RKO (cell line): ENCODE measurements at places on chromosomes 4 and X.

GRCh38 chrX:18649498-18649951 is 22.4 kb downstream of the RS1 start:
- no peak for DNase-seq

DNA sequence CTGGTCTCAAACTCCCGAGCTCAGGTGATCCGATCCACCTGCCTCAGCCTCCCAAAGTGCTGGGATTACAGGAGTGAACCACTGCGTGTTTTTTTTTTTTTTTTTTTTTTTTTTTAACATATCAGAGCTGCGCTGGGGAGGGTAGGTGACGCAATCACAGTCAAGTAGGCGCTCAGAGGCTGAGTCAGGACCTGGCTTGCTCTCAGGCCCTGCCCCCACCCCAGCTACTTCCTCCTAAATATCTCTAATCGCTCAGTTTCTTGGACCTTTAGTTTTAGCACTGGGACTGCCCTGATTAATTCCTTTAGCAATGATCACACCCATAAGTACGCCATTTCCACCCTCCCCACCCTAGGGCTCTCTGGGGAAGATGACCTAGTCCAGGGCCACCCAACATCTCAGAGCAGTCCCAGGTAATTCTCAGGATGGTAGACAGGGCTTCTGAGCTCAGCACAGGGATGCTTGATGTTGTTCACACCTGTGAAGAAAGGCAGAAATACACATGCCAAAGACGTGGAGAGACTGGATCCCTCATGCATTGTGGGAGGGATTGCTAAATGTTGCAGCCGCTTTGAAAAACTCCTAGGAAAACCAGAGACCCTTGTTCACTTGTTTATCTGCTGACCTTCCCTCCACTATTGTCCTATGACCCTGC is 50.2 kb downstream of the DDX3X start:
- DNase-seq = peak; percentile 68

- DNase-seq = no peak
Measured at GRCh38 chr4:143403553-143403820, 66.8 kb downstream of the GAB1 start.

- DNase-seq = no peak
Measured at GRCh38 chr4:102298716-102299115, 46.6 kb downstream of the SLC39A8 start.

GRCh38 chr4:6926681-6927478 is 17.3 kb downstream of the TBC1D14 start:
- no peak for DNase-seq

DNA sequence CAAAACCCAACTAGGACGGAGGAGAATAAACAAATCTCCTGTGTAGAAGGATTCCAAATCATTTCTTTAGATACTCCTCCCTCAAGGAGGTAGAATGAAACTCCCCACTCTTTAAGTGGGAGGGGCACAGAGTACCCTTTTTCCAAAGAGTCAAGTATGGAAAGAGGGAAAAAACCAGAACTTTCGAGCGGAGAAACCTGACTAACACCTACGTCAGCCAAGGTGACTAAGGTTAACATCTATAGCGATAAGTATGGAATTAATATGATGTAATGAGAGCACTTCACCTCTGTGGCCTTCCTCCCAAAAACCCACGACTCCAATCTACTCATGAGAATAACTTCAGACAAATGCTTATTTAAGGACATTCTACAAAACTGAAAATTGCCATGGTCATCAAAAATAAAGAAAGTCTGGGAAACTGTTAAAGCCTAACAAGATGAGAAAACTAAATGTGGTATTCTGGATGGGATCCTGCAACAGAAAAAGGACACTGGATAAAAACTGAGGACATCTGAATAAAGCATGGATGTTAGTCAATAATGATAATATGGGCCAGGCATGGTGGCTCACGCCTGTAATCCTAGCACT is 157.0 kb upstream of the MAP3K15 start:
- DNase-seq = no peak

DNA sequence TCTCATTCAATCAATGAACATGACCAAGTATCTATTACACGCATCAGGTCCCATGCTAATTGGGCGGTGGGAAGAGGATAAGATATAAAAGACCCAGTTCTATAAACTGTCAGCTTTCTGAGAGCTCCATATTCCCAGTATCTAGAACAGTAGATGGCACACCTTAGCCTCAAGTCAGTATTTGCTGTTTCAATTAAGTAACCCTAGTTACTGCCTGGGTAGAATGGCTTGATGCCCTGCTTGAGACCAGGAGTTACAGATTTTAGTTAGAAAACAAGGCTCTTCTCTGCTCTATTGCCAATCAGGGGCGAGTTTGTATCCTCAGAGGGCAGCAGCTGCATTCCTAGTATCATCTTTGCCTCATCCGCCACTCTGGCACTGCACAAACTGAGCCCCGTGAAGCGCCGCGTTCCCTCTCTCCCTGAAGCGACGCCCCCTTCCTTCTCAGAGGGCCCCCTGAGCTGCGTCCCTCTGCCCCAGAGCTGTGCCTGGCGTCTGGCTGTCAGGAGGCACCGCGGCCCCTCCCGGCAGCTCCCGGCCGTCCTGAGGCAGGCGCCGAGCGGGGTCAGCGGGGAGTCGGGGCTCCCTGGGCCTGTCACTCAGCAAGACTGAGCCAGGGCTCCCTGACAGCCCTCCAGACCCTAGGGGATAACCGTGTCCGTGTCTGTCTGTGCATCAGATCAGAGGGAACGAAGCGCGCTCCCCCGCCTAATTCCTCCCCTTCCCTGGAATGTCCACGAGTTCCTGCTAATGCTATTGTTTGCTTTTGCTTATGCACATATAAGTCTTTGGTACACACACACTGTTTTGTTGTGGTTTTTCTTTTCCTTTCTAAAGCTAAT is 212.4 kb upstream of the TTC29 start:
- no peak for DNase-seq

- no peak for DNase-seq
Measured at GRCh38 chrX:72652082-72652481, 62.0 kb downstream of the PHKA1 start.

DNA sequence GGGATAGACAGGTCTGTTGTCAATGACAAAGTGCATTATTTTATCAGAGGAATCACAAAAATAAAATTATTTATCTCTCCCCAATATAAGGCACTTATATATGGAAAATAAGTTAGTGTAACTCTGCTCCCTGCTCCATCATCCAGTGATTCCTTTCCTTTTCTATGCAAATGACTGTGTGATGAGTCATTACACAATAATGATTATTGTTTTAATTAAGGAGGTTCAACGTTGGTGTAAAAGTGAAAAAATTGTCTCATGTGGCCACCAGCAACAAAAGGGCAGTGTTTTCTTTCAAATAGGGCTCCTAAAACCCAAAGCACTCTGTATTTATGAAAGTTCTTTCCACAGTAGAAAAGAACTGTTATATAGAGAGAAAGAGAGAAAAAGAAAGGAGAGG is 16.7 kb downstream of the SLC7A11 start:
- no peak for DNase-seq

DNA sequence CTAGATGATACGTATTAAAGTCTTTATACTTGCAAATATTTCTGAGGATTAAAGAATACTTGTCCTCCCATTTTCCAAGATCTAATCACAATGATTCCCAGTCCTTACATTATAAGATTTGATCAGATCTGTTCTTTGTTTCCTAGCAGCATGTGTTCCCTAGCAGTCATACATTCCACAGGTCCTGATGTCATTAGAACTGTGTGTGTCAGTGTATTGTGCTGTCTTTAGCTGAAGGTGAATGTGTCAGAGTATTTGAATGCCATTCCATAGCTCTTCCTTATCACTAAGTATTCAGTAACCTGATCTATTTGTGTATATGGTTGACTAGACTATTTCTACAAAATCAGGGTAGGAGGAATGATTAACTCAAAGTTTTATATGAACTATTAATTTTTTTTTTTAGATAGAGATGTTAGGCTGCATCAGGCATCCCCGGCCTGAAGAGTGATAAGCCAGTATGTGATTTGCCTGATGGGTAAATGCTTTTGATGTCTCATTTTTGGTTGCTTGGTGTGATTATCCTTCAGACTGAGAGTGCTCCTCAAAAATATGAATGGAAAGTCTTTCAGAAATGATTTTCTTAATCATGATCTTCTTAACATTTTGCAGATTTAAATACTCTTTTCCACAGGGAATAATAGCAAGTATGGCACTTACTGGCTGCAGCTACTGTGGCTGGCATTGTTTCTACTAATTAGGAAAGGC is 4.4 kb downstream of the ADGRL3 start:
- peak; percentile 62 for DNase-seq

DNA sequence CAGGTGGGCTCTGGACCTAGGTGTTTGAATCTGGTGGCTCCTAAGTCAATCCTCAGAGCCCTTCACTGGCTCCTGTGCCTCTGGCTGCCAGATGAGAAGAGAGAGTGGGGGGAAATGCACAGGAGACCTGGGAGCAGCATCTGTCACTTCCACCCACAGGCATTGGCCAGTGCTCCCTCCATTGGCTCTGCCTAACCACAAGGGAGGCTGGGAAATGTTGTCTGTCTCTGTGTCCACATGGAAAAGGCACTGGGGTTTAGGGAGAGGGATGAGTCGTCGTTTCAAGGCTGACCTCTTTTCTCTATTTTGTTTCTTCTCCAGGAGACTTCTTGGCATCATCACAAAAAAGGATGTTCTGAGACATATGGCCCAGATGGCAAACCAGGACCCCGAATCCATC is 76.4 kb downstream of the CLCN4 start:
- DNase-seq = no peak

GRCh38 chr4:82428526-82428968 is 1.7 kb downstream of the HNRNPDL start:
- peak; percentile 83 for DNase-seq

GRCh38 chrX:97238632-97239031 is 354.9 kb downstream of the RPA4 start:
- peak; percentile 6 for DNase-seq

DNA sequence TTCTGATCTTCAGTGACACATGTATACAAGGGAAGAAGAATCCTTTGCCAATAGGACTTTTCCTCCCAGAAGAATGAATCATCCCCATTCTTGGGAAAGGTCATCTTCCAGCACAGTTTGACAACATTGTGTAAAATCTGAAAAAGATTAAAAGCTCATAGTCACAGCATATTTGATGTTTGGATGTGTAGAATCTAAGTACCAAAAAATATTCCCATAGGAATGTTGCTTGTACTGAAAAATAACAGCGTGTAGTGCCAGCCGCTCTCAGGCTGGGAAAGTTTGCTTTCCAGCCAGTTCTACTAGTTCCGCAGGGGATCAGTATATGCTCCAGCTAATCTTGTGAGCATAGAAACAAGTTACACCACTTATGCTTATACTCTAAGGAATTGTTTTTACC is 74.7 kb upstream of the IL13RA1 start:
- DNase-seq = no peak

DNA sequence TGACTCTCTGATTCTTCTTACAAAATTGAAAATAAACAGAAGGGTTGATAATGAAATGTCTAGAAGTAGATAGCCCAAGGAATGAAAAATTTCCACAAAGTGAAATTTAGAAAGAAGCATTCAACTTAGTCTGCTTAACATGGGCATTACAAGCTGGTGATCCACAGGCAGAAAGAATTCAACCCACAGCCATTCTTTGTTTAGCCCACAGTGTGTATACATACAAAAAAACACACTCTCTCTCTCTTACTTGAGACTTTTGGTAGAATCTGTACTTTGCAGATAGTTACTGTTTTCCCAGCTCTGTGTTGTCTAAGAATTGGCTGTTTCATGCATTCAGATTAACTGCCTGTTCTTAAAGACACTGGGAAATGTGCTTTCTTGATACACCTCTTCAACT is 159.8 kb downstream of the SLC4A4 start:
- DNase-seq = no peak

GRCh38 chr4:7780751-7781348 is 158.8 kb downstream of the AFAP1 start:
- DNase-seq = no peak

DNA sequence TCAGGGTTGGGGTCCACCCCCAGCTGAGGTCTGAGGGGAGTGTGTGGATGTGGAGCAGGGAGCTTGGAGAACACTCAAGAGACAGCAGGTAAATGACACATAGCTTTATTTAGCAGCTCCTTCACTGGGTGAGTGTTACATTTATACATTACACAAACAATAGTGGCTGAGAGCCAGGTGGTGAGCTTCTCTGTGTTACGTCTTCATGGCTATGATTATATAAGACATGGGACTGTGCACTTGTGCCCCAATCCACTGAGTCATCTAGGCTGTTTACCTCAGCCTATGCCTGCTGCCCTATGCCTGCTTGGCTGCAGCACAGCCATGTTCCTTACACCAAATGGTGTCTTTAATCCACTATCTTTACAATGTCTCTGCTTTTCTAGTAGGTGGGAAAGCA is 459.6 kb downstream of the AFF2 start:
- peak; percentile 0 for DNase-seq
